Umbilical cord (tissue), 2 donors: ENCODE measurements at places on chromosomes 16 and 17.
A peak's percentile ranks its signal among the peaks of the same experiment; 100 is the strongest.

GRCh38 chr17:29760279-29761039 lies 137.7 kb upstream of the CORO6 start:
- peak; percentile 8 for DNase-seq

GRCh38 chr17:80527016-80527645 lies 17.5 kb upstream of the RPTOR start:
- DNase-seq, result no peak

GRCh38 chr16:84603140-84603816 lies 14.6 kb downstream of the COTL1 start:
- peak; percentile 57 for DNase-seq

- DNase-seq, result peak; percentile 40
Measured at GRCh38 chr16:85090181-85090580, 22.1 kb downstream of the CIBAR2 start.

DNA sequence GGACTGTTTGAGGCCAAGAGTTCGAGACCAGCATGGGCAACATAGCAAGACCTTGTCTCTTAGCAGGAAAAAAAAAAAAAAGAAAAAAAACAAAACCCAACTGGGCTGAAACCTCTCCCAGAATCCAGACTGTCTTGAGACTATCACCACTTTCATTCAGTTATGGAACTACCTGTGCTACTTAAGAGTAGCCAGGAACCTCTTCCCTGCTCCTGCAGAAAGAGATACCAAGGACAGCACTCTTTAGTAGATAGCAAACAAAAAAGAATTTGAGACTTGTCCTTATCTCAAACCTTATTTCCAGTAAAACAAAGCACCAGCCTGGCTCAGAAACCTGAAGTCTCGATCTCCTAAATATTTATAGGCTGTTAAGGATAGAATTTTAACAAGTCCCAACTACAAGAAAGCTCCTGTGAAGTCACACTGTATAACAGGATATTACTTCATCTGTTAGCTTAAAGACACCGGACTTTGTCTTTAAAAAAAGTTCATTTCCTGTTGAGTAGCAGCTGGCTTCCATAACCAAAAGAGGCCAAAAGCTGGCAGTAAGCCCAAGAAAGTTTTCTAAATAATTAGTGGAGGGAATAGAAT lies 5.1 kb downstream of the CDR2 start:
- DNase-seq, result no peak

DNA sequence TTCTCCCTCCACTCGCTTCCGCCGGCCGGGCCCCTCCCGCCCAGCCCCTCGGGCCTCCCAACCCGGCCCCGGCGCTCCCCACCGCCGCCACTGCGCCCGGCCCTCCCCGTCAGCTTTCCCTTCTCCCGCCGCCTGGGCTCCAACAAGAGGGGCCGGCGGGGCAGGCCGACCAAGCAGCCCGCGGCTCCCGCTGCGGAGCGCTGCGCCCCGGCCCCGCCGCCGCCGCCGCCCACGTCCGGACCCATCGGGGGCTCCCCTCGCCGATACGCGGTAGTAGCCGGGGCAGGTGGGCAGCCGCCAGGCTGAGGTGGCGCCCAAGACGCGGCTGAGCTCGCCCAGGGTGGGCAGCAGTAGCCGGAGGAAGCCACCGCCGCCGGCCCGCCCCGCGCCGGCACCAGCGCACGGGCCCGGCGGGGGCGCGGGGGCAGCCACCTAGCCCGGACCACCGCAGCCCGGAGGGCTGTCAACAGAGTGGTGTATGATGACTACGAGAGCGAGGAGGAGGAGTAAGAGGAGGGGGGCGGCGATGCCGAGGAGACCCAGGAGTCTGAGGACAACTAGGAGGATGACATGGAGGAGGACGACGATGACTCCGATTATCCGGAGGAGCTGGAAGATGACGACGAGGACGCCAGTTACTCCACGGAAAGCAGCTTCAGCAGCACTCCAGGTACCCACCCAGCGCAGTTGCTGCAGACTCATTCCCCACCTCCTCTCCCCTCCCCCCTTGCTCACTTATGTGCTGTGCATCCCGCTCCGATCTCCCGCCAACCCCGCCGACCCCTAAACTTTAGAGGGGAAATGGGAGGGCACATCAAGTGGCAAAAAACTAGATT lies 498 bp downstream of the LRRC37B start:
- peak; percentile 60 for DNase-seq
